ENCODE measurements at places on chromosomes 7 and 10.

- peaks cover 13% of the 10 kb centered on the region for H3K36me3 ChIP-seq
- H3K4me3 ChIP-seq: no peak overlapping the region
- no peaks in the 10 kb centered on the region for H3K27me3 ChIP-seq
- no peaks in the 10 kb centered on the region for H3K4me1 ChIP-seq
- H3K27ac ChIP-seq: no peak overlapping the region
- no peak for DNase-seq
Observed at GRCh38 chr7:132152131-132152889, 424.0 kb downstream of the PLXNA4 start.

DNA sequence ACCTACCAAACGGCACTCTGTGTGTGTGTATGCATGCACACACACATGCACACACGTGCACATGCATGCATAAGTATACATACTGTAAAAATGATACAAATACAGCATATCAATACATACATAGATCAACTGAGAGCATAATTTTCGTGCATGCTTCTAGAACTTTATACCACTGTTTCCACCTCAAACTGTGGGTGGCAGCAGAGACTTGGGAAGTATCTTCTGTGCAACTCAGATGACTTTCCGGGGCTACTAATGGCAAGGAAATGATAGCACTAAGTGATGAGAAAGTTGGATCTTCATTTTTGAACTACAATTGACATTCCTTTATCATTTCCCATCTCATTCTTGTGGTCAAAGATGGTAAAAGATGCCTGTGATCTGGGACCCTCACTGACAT lies 570.7 kb downstream of the REEP3 start:
- H3K36me3 ChIP-seq: no peaks in the 10 kb centered on the region
- no peaks in the 10 kb centered on the region for H3K27me3 ChIP-seq
- DNase-seq: no peak
- H3K27ac ChIP-seq: no peak overlapping the region
- no peaks in the 10 kb centered on the region for H3K4me1 ChIP-seq
- H3K4me3 ChIP-seq: no peak overlapping the region

DNA sequence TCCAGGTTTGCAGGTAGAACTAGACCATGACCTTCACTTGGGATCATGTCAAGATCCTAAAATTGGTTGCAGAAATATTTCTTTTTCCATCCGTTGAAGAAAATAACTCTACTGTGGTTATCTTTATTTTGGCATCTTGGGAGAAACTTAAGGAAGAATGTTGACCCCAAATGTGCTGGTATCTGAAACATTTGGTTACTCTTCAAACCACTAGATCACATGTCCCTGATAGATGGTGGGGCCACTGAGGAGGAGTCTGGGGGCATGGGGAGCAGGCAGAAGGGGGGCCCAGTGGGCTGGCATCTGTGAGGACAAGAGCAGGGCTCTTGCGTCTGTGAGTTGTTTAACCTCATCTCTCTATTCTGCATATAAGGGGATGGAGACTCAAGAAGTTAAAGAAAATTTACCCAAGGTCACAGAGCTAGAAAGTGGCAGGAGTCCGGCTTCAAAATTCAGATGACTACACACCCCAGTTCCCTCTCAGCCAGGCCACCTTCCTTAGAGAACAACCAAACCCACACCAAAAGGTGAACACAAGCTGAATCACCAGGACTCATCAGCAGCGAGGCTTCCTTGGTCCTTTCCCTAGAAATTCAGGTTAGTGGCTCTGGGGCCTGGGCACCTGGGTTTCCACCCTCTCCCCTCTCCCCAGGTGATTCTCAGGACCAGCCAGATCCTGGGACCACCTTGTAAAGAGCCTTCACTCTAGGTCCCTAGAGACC lies 40.6 kb upstream of the SRGN start:
- H3K36me3 ChIP-seq: no peaks in the 10 kb centered on the region
- no peaks in the 10 kb centered on the region for H3K27me3 ChIP-seq
- no peak for DNase-seq
- no peak overlapping the region for H3K4me3 ChIP-seq
- H3K4me1 ChIP-seq: no peaks in the 10 kb centered on the region

- no peaks in the 10 kb centered on the region for H3K36me3 ChIP-seq
- no peak overlapping the region for H3K4me3 ChIP-seq
- H3K27ac ChIP-seq: no peak overlapping the region
- peaks cover 5% of the 10 kb centered on the region for H3K4me1 ChIP-seq
- no peaks in the 10 kb centered on the region for H3K27me3 ChIP-seq
- DNase-seq: no peak
Observed at GRCh38 chr10:90041585-90041984, 340.2 kb downstream of the KIF20B start.

DNA sequence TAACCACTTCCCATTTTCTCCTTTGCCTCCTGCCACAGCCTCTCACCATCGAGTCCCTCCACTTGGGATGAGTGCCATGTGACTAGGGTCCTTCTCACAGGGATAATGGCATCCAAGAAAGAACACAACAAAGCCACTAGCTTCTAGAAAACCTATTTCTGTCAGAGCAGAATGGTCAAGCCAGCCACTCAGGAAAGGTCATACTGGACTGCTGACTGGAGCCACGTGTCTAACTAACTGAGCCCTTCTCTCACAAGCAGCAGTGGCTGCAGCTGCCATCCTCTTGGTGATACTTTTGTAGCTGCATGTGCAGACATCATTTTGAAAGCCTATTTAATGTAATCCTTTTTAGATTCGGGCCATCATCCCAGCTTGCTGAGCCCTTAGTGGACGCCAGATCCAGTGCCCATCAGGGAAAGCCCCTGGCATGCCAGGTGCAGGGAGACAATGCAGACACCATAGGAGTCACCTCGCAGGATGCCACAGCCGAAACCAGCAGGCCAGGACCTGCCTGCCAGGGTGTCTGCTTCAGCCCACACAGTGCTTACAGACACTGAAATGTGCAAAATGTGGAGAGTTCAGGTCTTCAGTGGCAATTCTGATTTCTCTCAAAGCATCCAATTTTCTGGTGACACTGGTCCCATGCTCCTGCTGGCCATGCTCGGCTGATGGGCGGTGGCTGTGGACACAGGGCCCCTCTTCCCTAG lies 98.3 kb upstream of the DDC start:
- H3K27me3 ChIP-seq: no peaks in the 10 kb centered on the region
- no peak overlapping the region for H3K4me3 ChIP-seq
- H3K27ac ChIP-seq: peak overlapping the region; percentile 67
- H3K36me3 ChIP-seq: peaks cover 7% of the 10 kb centered on the region

DNA sequence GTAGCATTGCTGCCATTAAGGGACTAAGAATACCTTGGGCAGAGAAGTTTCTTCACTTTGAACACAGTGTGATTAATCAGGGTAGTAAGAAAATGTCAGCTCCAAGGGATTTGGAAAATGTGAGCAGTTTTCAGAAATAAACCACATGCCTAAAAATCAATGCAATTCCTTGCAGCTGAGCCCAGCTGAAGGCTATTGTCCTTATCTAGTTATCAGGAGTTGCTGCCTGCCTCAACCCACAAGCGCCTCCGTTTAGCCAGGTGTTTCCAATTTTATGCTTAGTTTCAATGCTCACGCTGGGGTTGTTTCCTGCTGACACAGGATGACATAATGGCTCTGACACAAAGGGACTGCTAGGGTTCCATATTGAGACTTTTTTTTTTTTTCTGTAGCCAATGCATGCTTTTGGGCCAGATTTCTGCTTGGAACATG lies 132.3 kb upstream of the ANK3 start:
- no peaks in the 10 kb centered on the region for H3K36me3 ChIP-seq
- H3K4me3 ChIP-seq: no peak overlapping the region
- no peaks in the 10 kb centered on the region for H3K27me3 ChIP-seq
- DNase-seq: no peak
- no peaks in the 10 kb centered on the region for H3K4me1 ChIP-seq
- H3K27ac ChIP-seq: no peak overlapping the region
